ENCODE measurements at places on chromosomes 3 and 15.

- DNase-seq: no peak
Measured at GRCh38 chr15:55800216-55800615, 57.3 kb upstream of the PRTG start.

DNA sequence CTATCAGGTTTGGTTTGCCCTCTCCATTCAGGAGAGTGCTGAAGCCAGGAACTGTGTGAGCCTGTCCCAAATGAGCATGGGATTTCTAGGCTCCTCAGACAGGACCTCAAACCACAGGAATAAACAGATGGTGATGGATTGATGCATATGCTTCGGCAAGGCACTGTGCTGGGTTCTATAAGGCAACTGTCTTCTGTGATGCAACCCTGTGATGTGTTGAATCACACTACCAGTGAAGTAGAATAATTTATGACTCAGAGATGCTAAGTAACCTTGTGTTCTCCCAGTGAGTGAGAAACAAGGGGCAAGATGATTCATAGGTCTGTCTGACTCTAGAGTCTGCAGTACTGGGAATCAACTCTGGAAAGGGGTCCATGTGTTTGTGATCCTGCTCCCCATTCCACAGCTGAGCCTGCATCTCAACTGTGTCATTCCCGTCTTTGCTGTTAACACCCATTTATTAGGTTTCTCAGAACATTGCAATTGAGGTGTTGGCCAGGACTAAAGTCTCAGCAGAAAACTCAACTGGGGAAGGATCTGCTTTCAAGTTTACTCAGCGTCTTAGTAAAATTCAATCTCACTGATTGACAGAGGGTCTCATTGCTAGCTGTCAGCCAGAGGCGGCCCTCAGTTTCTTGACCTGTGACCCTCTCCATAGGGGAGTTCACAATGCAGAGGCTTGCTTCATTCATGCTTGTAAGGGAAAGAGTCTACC is 510.1 kb upstream of the CFAP20DC start:
- peak; percentile 70 for DNase-seq

- no peak for DNase-seq
Measured at GRCh38 chr15:52281085-52282035, 14.2 kb downstream of the MYO5C start.

DNA sequence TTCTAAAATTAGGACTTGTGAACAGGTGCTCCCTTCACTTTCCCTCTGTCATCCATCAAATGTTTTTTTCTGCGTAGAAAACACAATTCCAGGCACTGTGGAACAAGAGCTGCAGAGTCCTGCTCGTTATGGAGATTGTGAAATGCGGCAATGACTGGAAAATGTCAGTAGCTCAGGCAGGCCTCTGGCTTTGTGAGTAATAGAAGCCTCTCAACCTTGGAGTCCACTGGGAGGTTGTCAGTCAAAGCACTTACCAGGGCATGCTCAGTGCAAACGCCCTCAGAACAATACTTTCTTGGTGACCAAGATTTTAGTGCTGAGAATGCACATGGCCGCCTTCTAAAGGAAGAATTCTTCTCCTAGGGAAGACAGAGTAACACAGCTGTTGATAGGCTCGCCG is 26.7 kb upstream of the MED12L start:
- DNase-seq: no peak

GRCh38 chr15:61186905-61187741 is 42.0 kb downstream of the RORA start:
- no peak for DNase-seq

DNA sequence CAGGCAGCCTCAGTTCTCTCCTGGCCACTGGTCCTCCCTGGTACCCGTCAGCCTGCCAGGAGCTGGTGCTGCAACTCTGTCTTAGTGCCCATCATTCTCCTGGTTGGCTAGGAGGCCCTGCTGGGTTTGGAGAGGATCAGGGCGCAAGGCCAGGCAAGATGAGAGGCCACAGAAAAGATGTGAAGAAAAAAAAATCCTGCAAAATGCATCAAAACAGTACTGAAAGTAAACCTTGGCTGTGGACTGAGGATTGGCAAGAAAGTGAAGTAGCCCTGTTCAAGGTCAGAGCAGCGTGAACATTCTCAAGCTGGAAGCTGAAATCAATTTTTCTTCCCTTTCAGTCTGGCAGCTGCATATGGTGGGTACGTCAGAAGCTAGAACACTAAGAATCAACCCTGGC is 74.2 kb downstream of the GTF2E1 start:
- no peak for DNase-seq

GRCh38 chr3:12754313-12754712 is 4.7 kb downstream of the TMEM40 start:
- DNase-seq: no peak

GRCh38 chr15:87962428-87962827 is 294.1 kb downstream of the NTRK3 start:
- no peak for DNase-seq

GRCh38 chr3:144760831-144761230 is 789.2 kb downstream of the DIPK2A start:
- no peak for DNase-seq

GRCh38 chr15:74657846-74658245 is 38.0 kb downstream of the EDC3 start:
- no peak for DNase-seq

- DNase-seq: no peak
Measured at GRCh38 chr15:31245135-31245689, 81.4 kb upstream of the KLF13 start.

- no peak for DNase-seq
Measured at GRCh38 chr3:10725846-10726245, 90.2 kb upstream of the SLC6A11 start.

DNA sequence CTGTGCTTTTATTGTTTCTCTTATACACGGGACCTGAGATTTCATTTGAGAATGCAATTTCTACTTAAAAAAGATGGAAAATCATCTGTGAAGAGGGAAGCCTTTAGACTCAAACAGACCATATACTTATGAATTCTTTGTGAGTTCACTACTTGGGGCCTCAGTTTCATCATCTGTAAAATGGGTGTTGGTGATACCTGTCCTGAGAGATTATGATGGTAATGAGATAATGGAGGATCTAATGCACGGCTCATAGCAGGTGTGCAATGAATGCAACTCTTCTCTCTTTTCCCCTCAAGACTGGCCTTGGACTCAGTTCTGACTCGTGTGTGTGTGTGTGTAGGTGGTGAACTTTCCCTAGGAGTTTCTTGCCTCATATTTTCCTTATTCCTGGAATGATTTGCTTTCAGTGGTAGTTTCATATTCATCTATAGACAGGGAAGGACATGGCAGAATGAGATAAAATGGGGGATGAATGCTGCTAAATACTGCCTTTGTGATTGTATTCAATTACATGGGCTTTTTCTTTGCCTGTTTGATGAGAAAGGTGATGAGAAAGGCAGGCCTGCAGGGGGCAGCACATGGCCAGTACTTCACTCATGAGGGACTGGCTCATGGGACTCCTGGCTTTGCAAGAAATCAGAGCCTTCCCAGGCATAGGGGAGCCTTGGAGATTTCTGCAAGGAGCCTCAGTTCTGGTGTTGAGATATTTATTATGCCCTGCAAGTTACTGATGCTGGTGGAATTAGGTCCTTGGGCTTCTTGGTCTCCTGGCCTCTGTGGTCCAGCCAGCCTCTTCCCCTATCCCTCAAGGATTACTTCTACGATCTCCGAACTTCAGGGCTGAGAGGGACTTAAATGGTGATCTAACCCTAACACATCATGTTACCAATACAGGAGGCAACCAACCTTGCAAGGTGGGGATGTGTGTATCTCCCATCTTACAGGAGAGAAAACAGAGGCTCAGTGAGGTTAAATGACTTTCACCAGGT is 70.7 kb downstream of the RPLP1 start:
- peak; percentile 73 for DNase-seq

GRCh38 chr3:65523878-65524277 is 514.8 kb downstream of the MAGI1 start:
- DNase-seq: no peak

GRCh38 chr3:21154911-21155310 is 596.1 kb downstream of the ZNF385D start:
- no peak for DNase-seq

- DNase-seq: peak; percentile 42
Measured at GRCh38 chr3:28053759-28054158, 187.7 kb upstream of the CMC1 start.

- no peak for DNase-seq
Measured at GRCh38 chr3:63992516-63993209, 30.6 kb downstream of the PSMD6 start.

DNA sequence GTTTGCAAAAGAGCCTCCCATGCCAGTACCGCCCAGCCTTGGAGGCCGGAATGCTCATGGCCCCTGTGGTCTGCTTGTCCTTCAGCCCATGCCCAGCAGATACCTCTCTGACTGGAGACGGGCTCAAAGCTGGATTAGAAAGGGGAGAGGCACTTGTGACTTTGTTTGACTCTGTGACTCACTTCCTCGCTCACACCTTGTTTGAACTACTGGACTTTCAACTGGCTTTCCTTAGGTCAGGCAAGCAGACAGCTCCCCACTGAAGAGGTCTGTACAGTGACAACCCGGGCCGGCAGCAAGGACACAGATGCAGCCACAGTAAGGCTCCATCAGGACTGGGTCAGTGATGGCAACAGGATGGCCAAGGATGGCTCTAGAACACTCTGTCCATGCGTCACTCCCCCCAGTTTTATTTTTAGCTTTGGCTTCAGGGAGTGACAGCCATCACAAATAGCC is 98.6 kb upstream of the ABHD17C start:
- DNase-seq: no peak

DNA sequence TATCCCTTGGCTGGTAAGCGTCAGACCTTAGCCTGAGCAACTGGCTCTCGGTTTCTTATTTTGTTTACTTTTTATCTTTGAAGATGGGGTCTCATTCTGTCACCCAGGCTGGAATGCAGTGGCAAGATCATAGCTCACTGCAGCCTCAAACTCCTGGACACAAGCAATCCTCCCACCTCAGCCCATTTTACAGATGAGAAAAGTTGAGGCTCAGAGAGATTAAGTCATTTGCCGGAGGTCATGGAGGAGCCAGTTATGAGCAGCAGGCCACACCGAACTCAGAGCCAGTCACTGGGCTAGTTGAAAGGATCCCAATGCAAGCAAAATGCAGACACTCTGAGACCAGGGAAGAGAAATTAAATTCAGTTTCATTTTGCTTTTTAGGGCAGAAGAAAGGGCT is 293.6 kb downstream of the SHQ1 start:
- no peak for DNase-seq

GRCh38 chr3:38583688-38584087 is 65.8 kb downstream of the SCN5A start:
- no peak for DNase-seq
